ENCODE measurements at places on chromosomes 12 and 14.

DNA sequence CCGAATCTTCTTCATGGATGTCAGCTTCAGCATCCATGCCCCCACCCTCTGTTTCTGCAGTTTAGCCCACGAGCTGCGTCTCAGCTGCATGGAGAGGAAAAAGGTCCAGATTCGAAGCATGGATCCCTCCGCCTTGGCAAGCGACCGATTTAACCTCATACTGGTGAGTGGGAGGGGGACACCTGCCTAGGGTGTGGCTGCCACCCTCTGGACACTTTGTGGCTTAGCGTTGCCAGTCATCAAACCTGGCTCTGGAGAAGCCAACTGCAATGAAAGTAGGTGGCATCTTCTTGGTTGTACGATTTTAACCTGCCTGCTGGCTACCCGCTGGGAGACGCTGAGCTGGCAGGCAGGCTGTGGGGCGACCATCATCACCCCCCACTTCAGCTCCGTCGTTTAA, 16.7 kb downstream of the DCAF4 start:
- no peak for DNase-seq

DNA sequence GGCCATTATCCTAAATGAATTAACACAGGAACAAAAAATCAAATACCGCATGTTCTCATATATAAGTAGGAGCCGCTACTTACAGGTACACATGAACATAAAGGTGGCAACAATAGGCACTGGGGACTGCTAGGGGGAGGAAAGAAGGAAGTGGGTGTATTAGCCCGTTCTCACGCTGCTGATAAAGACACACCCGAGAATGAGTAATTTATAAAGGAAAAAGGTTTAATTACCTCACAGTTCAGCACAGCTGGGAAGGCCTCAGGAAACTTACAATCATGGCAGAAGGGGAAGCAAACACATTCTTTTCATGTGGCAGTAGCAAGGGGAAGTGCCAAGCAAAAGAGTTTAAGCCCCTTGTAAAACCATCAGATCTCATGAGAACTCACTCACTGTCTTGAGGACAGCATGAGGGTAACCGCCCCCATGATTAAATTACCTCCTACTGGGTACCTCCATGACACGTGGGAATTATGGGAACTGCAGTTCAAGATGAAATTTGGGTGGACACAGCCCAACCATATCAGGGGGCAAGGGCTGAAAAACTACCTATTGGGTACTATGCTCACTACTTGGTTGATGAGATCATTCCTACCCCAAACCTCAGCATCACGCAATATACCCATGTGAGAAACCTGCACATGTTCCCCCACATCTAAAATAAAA, 16.4 kb upstream of the MIA2 start:
- DNase-seq, result no peak

DNA sequence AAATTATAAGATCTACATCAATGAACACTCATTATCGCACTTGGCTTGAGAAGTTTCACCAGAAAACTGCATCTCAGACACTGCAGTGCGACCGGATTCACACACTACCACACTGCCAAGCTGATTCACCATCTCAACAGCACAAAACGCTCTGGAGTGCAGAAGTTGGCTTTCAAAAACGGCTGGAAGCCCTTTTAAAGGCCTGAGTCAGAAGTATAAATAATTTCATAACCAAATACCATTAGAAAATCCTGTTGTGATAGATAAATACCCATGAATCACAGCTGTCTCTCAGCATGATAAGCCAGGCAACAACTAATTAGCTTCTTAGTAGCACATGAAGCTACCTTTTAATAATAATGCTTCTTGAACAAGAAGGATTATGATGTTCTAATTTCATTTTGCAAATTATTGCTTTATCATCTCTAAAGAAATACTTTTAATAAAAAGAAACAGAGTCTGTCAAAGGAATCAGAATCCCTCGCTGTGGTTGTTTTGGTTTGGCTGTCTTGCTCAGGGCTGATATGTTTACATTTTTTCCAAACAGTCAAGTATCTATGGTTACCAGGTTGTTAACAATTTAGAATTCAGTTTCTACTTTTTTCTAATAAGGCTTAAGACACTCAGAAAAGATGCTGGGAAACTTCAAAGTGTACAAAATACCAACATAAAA, 51.2 kb downstream of the SLC2A13 start:
- no peak for DNase-seq

DNA sequence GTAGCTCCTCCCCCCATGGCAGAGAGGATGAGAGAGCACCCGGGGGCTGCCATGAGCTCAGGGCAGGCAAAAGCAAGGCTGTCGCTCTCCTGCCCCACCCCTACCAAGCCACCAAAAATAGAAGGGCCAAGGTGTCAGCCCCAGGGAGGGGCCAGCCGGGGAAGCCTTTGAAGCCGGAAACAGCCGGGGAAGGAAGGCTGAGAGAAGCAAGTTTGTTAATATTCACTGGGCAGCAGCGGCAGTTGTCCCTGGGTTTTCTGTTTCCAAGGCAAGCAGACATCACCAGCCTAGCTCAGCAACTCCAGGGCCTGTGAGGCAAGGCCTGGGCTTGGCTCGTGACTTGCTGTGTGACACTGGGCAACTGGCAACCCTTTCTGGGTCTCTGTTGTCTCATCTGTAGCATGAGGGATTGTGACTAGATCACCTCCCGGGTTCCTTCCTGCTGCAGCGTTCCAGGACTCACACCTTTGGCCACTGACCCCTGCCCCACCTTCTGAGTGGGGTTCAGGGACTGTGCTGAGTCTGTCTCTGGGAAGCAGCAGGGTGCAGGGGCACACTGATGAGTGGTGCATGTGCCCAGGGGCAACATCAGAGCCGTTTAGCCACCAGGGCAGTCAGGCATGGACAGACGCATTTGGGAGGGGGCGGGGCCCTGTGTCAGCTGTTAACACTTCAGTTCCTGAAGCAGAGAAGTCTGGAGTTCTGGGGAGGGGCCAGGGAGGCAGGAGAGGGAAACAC, 24.3 kb downstream of the SYNDIG1L start:
- DNase-seq, result peak; percentile 20

DNA sequence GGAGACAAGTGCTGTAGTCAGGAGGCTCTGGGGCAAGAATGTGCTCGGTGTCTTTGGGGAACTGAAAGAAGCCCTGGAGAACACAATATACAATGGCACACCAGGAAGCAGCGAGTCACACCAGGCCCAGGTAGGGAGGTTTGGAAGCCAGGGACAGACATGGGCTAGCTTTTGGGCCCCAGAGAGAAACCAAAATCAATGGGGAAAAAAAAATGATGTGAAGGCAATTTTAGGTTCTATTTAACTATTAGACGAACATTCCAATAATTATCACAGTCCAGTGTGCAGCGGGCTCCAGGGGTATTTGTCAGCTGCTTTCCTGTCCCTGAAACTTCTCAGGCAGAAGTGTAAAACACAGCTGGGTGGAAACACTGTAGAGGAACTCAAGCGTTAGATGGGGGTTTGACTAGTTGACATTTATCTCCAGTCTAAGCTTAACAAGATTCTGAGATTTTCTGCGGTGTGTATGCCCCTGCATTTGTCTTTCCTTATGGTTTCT, 21.8 kb upstream of the EGLN3 start:
- DNase-seq, result no peak

DNA sequence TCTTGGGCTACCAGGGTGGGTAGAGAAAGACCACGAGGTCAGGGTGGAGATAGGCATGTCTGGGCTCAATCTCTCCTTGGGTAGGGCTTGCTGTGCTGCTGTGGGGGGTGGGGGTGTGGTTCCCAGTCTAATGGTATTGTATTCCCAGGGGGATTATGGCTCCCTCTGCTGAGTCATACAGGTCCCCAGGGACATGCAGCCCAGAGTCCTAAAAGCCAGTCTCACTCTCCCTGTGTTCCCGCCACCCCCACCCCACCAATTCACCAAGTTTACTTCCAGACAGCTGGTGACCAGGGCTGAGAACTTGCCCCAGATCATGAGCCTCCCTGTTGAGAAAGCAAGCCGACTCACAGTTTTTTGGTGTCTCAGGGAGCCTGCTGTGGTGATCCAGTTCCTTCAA, 367.6 kb downstream of the C12orf75 start:
- no peak for DNase-seq

DNA sequence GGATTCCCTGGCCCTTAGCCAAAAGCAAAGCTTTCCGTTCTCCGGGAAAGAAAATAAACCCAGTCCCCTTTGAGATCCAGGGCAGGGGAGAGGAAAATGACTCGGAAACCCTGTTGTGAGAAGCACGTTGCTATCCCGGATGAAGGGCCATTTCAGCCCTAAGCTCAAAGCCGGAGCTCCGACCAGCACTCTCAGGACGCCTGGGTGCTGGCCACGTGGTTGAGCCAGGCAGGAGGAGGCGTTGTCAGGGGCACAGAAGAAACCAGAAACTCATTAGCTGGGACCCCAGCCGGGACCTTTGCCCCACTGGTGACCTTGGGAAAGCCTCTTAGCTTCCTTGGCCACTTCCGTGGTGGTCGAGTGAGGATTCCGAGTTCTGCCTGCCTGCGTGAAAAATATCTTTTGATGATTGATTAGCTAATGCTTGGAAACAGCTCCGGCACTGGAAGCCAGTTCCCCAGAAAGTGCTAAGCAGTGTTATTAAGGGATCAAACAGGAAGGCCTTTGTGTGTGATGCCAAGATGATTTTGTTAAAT, 57.6 kb upstream of the FZD10 start:
- no peak for DNase-seq

GRCh38 chr12:128661226-128661569, 162.6 kb downstream of the SLC15A4 start:
- DNase-seq, result no peak

DNA sequence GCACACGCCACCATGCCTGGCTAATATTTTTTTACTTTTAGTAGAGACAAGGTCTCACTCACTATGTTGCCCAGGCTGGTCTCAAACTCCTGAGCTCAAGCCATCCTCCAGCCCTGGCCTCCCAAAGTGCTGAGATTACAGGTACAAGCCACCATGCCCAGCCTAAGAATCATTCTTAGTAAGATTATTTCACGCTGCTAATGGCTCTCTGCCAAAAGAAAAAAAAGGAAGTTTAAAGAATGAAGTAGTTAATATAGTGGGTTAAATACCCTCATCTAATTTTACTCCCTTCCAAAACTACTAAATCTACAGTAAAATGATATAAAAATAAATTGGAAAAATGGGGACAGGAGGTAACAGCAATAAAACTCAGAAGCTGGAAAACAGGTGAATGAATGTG, 2.6 kb downstream of the ETFRF1 start:
- no peak for DNase-seq

DNA sequence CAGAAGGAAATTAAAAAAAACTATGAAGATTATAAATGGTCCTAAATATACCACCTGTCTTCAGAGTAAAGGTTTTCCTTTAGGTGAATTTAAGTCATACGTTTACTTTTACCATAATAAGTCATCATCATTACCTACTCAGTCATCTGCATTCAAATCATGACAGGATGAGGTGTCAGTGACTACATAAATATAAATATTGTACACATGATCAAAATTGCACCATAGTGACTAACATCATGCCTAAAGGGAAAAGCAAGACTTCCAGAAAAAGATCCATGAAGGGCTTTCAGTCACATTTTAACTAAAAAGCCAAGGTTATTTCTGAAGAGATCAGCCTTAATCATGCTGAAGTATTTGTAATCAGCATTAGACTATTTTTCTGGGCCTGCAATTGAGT, 759.9 kb upstream of the FLRT2 start:
- no peak for DNase-seq

- no peak for DNase-seq
Measured at GRCh38 chr12:94326234-94326633, 133.4 kb downstream of the CEP83 start.

DNA sequence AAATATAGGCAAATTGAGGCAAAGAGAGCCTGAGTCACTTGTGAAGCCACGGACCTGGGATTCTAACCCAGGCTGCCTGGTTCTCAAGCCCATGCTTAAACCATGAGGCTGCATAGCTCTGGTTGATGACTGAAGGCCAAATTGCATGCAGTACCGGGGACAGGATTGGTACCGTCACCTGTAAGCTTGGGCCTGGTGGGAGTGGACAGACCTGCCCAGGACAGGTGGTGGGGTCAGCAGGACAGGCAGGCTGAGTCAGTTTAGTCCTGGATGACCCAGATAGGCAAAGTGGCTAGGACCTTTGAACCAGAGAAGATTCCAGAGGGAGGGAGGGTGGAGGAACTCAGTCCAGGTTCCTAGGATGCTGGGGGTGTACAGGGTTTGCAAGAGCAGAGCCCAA, 25.8 kb downstream of the RIN3 start:
- DNase-seq, result no peak

DNA sequence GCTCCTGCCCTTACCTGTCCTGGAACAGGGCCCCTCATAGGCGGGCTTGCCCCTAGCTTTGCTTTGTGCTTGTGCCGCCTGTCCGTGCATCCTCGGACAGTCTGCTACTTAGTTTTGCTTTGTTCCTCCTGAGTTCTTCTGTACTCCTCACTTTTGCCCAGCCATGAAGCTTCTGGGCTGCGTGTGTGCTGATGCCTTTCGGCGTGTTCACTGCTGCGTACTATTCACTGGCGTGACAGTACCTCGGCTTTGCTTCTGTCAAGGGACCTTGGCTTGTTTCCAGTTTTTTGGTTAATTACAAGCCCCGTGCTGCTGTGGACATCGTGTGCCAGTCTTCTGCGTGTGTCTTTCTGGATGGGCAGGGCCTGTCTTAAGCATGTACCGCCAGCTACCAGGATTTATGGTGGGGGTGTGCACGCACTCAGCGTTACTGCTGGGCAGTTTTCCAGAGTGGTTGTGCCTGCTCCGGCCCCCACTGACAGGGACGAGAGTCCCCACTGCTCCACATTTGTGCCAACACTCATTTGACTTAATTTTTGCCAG, 2.5 kb downstream of the PACS2 start:
- no peak for DNase-seq

GRCh38 chr14:59362513-59362912, 102.7 kb downstream of the GPR135 start:
- no peak for DNase-seq

Measured in stimulated activated CD8-positive, alpha-beta memory T cell treated with anti-CD3 and anti-CD28 coated beads, Interleukin-2, amount 100 ng/mL, for 1 hour (primary cell).